ENCODE measurements at places on chromosomes 3 and 15. TPM values are rescaled to one million over a fixed set of nuclear protein-coding genes. Genes with fewer than 3 reads are reported as not detected.

GRCh38 chr3:181009225-181009624 lies 19.7 kb upstream of the DNAJC19 start:
- H3K4me3 ChIP-seq = no peak overlapping the region
- H3K27me3 ChIP-seq = no peaks in the 10 kb centered on the region
- no peak overlapping the region for H3K27ac ChIP-seq

- H3K4me3 ChIP-seq = no peak overlapping the region
- peaks cover 12% of the 10 kb centered on the region for H3K4me1 ChIP-seq
- H3K36me3 ChIP-seq = no peaks in the 10 kb centered on the region
- no peak for DNase-seq
These were observed 178.2 kb upstream of the TGFBR2 start for GRCh38 chr3:30428251-30428650.

- H3K27me3 ChIP-seq = no peaks in the 10 kb centered on the region
- no peaks in the 10 kb centered on the region for H3K36me3 ChIP-seq
- no peak for DNase-seq
- peaks cover 19% of the 10 kb centered on the region for H3K4me1 ChIP-seq
- no peak overlapping the region for H3K4me3 ChIP-seq
These were observed 32.7 kb upstream of the ZBTB38 start for GRCh38 chr3:141335531-141336061.

The ITIH3 gene
- 0.83 TPM for total RNA-seq

The NR1I2 gene
- total RNA-seq = 0.46 TPM

All from esophagus muscularis mucosa (tissue), 4 donors.